PC-3 (cell line): ENCODE measurements at places on chromosomes 1 and 21. TPM values are rescaled to one million over a fixed set of nuclear protein-coding genes. Genes with fewer than 3 reads are reported as not detected.

- DNase-seq: no peak
Observed at GRCh38 chr1:172109359-172109758, 268.1 kb downstream of the DNM3 start.

GRCh38 chr1:228500143-228500734 lies 13.1 kb downstream of the RNF187 start:
- no peak for DNase-seq

DNA sequence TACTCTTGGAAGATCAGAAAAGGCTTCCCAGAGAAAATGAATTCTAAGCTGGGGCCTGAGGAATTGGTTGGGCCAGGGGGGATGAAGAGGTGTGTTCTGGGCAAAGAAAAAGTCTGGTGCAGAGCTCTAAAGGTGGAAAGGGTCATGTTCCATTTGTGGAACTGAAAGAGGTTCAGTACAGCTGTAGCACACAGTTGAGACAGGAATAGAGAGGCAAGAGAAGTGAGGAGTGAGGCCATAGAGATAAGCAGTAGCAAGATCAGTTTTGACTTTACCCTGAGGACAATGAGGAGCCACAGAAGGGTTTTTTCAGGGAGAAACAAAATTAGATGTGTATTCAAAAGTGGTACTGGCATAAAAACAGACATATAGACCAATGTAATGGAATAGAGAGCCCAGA lies 30.3 kb upstream of the MUTYH start:
- no peak for DNase-seq

The TMEM54 gene
- total RNA-seq: 175 and 194 TPM in 2 replicates

The CD1E gene
- not detected in 2 replicates for total RNA-seq

The KLHDC7A gene
- total RNA-seq: not detected in 2 replicates

The VSIG8 gene
- total RNA-seq: 0.29 and 0.47 TPM in 2 replicates

The DENND2D gene
- total RNA-seq: 3.2 and 4.0 TPM in 2 replicates

The FCAMR gene
- total RNA-seq: not detected in 2 replicates
